Cortex of kidney (tissue), 1 donor: ENCODE measurements at places on chromosomes 3 and 15.

DNA sequence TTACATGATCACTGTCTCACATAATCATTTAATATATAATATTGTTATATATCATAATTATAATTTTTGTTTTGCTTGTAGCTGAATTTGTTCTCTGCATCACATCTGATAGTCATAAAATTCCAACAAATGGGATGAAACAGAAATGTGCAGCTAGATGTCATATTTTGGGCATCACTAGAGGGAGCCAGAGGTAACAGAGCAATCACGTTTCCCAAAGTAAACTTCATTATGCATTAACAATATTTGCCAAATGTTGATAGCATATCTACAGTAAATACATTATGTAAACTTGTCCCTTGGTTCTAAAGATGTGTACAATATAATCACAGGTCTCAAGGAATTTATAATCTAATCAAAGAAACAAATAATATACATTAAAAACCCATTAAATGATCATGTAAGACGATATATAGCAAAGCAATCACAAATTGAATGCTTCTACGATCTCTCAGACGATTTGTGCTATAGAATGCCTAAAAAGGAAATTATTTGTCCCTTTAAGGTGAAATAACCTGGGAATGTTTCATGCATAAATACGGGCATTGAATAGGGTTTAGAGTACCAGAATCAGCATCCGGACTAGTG lies 234.2 kb upstream of the MCTP2 start:
- DNase-seq = no peak

- DNase-seq = no peak
These were observed 35.6 kb downstream of the RTP4 start for GRCh38 chr3:187403768-187404288.

GRCh38 chr3:14133876-14134275 lies 9.0 kb downstream of the TMEM43 start:
- no peak for DNase-seq

DNA sequence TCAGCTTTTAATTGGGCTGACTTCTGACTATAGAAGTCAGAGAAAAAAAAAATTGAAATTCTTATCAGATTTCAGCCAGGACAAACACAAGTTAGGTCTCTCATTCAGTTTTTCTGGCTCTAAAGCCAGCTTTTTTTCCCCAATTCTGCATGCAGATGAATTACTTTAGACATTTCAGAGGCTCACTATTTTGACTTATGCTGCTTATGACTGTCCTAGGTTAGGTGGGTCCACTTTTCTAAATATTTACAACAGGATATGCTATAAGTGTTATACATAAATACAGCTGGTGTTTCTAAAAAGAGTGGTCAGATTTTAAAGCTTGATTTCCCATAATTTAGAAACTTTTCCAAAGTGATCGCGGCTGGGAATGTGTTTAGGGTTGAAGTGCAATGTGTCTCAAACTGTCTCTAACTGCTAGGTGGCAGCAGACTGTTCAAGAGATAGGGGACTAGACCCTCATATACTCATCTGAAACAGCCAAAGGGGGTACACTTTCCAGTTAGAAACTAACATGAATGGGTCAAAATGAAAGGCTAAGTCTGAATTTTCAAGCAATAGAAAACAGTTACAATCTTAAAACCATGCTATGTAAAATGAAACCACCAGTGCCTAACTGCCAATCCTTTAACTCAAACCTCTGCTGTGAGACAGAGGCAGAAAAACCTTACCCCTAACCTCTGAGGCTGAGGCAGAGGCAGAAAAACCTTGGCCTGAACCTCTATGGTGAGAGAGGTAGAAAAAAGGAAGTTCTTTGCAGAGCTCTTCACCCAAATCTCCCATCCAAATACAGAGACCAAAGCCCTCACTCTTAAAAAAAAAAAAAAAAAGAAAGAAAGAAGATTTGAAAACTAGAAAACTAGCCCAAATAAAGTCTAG lies 596.0 kb downstream of the NTRK3 start:
- DNase-seq = no peak

DNA sequence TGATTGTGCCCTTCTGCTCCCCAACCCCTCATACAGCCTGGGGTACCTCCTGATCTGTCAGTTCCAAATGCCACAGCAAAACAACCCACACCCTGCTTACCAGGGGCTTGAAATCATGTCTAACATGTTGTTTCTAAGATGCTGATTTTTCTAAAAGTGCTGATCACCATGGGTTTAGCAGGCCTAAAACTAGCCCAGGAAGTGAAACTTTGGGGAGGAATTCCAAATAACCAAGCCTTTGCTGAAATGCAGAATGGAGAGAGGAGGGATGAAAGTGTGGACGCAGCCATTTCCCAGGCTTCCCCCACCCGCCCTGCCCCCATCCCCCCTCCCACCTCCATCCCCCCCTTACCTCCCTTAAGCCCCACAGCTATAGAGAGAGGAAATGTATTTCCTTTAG lies 2.0 kb upstream of the HRH1 start:
- no peak for DNase-seq

- DNase-seq = no peak
These were observed 312.5 kb downstream of the NTRK3 start for GRCh38 chr15:87944050-87944449.

- DNase-seq = no peak
These were observed 19.1 kb downstream of the ZDHHC19 start for GRCh38 chr3:196192036-196192523.

DNA sequence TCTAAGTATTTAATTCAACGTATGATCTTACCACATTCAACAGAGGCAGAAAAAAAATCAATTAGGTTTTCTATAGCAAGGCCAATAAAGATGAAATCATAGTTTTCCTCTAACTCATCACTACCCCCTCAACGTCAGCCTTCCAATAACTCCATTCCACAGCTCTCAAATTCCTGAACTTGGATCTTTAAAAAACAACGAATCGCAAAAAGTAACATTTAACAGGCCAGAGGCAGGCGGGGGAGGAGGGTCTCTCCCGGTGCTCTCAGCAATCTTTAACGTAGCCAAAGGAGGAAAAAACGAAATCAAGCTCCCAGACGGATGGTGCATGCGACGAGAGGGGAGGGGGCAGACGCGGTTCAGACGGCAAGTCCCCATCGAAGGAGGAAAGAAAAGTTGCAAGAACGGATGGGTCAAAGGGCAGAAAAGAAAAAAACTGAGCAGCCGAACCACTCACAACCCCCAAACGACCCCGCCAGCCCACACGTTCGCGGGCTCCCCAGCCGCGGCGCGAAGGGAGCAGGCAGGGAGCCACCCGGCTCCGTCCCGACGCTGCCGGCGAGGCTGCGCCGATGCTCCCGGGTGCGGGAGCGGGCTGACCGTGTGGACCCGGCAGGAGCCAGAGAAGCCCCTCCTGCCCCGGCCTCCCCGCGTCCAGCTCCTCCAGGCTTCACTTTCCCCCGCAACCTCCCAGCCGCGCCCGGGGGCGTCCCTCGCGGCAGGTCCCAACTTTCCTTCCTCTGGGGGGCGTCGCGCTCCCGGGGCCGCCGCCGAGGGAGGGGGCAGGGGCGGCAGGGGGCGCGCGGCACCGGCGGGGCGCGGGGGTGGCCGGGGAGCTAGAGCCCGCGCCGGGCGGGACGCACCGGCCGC lies 703 bp downstream of the PEAK1 start:
- no peak for DNase-seq

- DNase-seq = no peak
These were observed 15.5 kb upstream of the ACAP2 start for GRCh38 chr3:195458316-195458717.

- no peak for DNase-seq
These were observed 33.8 kb downstream of the CYP11A1 start for GRCh38 chr15:74333662-74334061.

- DNase-seq = no peak
These were observed 173.3 kb downstream of the PDZRN3 start for GRCh38 chr3:73451301-73451944.

GRCh38 chr15:47203993-47204392 lies 513.3 kb upstream of the SEMA6D start:
- DNase-seq = no peak

GRCh38 chr15:70262171-70262570 lies 164.5 kb upstream of the TLE3 start:
- DNase-seq = no peak

DNA sequence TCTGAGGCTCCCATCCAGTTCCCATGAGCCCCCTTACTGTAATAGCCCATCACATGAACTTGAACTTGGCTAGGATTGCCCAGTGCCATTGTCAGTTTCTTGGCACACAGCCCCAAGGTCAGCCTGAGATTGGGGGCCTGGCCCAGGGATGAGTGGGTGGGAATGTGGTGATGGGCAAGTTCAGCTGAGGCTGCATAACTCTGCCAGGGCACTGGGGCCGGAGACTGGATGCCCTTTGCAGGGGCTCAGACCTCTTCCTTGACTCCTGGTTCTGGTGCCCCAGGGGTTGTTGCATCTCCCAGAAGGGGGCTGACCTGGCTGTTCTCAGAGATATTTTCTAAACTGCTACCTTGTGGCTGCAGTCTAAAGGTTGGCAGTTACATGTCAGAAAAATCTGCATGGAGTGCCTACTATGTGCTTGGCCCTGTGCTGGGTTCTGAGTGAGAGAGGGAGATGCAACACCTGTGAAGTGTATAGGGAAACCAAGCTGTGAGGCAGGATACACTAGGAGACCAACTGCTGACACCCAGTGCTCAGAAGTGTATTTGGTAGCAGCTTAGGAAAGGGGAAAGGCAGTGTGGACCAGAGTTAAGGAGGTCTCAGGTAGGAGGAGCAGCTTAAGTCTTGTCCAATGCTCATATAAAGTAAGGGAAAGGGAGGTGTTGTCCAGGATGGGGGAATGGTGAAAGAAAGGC lies 74.8 kb upstream of the PRR23C start:
- DNase-seq = no peak

DNA sequence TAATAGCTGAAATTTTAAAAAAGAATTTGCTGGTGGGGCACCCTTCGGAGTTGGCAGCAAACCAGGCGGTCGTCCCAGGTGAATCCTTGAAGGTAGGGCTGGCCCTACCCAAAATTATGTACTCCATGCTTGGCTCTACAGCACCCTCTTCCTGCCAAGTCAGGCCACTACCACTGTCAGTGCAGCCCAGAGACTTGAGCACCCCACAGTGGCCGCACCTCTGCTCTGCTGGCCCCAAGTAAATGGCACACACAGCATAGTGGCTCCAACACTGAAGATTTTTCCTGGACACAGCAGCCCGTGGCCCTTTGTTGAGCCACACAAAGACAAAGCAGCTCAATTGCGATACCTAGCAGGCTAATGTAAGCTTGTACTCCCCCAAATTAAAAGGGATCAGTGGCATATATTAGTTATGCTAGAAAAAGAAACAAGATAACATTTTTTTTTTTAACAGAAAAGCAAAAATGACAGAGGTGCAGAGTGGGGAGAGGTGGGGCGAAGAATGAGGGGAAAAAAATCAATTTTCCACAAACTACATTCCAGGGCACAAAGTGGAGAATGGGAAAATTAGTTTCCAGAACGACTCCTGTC lies 250.5 kb downstream of the UACA start:
- DNase-seq = no peak

GRCh38 chr15:60740787-60741354 lies 261.9 kb upstream of the ICE2 start:
- DNase-seq = no peak

GRCh38 chr15:82980981-82981380 lies 5.0 kb upstream of the RAMAC start:
- DNase-seq = no peak

DNA sequence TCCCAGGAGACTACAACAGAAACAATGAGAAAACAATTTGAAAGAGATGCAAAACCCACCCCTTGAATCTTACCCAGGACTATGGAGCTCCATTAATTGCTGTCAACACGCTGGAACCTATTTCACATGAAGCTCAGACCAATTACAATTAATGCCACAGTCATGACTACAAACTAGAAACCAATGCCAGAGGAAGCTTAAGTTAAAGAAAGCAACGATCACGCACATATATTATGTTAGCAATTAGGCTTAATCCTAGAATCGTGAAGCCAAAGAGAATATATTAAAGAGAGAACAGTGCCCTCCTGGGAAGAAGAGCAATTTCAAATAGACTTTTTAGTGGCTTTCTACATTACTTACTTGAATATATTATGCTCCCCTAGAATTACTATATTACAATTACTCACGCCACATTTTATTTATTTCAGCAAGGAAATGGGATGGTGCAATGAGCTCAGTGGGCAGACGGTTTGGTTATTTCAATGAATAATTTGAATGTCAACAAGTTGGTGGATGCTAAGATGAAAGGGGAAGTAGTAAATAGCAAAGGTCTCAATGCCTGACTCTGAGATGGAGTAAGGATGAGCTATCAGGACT lies 125.5 kb downstream of the GREM1 start:
- DNase-seq = no peak

DNA sequence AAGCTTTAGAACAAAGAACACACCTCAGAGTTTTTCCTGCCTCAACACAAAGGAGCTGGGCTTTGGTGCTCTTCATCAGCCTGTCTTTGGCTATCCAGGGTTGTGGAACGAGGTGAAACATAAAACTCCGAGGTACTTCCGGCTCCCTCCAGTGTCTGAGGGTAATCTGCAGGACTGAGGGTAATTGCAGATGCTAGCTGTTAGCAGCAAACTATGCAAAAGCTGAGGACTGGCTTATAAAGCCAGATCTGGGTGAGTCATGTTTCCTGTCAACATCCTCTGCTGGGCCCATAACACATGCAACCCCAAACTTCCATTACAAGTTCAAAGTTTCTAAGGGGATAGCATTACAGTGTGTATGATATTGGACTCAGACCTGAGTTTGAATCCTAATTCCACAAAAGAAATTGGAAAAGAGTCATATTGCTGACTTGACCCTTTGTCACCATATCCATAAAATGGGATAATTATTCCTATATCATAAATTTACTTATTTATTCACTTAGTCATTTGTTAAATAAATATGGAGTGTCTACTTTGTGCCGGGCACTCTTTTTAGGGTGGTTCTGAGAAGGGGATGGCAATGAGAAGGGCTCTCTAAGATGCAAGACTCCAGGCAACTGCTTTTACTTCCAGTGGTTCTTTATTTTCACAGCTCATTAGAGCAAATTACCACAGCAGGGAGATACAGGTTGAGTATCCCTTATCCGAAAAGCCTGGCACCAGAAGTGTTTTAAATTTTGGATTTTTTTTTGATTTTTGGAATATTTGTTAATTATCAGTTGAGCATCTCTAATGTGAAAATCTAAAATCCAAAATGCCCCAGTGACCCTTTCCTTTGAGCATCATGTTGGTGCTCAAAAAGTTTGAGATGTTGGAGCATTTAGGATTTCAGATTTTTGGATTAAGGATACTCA lies 9.5 kb upstream of the TRIM69 start:
- no peak for DNase-seq

DNA sequence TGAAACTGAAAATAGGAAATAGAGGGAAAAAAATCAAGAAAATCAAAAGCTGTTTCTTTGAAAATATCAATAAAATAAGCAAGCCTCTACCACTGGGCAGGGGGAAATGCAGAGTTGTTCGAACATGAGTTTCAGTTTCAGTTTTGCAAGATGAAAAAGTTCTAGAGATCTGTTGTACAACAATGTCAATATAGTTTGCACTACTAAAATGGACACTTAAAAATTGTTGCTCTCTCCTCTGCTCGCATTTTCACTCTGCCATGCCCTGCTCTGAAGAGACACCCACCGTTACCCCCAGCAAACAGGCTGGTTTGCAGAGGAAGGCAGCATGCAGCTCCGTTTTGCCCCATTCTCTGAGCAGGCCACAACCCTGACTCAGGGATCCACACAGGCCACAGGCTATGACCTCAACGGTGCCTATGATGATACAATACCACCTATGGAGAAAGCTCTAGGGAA lies 64.5 kb downstream of the ZNF148 start:
- DNase-seq = no peak
